ENCODE measurements at places on chromosomes 4 and X. TPM values are rescaled to one million over a fixed set of nuclear protein-coding genes. Genes with fewer than 3 reads are reported as not detected.

DNA sequence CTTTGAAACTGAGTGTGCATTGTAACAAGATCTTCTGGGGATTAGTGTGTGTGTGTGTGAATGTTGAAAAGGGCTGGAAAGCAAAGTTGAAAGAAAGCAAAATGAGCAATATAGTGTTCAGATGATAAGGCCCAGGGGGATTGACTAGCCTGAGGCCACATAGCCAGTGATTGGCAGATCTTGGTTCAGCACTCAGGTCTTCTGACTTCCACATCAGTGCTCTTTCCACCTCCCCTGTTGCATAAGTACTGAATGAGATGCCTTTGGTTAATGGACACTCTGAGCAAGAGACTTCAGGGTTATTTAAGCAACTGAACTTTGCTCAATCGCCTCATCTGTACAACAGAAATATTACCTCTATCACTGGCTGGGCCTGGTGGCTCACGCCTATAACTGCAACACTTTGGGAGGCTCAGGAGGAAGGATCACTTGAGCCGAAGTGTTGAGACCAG lies 120.4 kb downstream of the TMEM164 start:
- no peak for DNase-seq

DNA sequence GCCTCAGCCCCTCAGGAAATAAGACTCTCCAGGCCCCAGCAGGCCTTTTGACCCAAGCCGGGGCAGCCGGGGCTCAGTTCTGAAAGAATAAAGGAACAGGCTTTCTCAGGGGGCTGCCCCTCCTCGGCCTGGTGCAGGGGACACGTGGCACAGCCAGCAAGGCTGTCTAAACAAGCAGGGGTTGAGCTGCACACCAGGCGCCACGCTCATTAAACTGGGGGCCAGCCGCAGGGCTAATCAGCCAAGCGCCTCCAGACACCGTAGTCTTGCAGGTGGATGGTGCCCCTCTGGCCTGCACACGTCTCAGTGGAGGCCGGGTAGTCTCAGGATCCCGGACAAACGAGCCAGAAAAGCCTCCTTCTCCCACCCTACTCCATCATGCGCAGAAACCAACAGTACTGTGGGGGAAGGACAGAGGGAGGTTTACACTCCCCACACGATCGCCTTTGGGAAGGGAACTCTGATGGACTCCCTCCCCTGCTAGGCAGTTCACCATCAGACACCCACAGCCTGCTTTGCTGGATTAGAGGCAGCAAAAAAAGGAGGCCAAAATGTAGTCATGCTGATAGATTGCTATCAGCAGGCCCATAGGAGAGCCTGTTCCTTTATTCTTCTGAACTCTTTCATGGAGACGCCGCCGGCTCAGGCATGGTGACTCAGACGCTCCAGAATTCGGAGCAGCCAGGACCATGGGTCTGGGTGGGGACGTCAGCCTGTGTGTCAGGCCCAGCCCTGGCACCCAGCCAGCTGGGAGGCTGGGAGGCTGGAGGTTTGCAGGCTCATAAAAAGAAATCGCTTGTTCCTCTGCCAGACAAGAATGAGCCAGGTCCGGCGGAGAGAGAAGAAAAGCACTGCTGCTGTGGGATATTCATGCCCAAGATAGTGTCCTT lies 342.4 kb downstream of the BCOR start:
- DNase-seq: no peak

DNA sequence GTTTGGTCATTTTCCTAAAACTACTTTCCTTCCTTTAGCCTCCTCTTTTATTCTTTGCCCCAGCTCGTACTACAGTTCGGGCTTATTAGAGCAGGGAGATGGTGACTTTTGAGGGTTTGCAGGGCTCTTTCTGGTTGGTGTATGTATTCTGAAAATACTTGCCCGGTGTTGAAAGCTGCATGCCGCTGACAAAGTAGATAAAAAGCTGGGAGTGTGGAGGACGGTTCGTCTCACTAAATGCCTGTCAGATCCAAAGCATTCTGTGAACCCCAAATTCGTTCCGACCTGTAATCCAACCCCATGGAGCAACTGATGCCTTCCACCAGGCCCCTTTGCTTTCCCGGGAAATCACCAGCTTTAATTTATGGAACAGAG lies 19.2 kb downstream of the TRIM2 start:
- no peak for DNase-seq

DNA sequence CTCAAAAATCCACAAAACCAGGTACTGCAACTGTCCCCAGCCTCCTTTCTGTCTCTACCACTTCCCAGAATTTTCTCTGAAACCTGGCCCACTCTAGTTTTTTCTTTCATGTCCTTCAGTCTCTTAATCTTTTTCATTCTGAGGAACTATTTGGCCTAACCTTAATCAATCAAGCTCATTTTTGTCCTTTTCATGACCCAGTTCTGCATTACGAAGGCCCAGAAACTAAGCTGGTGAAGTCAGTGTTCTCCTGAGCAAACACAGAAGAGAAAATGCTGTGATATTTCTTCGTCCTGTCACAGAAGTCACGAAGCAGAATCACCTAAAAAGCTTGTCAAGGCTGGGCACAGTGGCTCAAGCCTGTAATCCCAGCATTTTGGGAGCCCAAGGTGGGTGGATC lies 131.7 kb upstream of the EDNRA start:
- no peak for DNase-seq

DNA sequence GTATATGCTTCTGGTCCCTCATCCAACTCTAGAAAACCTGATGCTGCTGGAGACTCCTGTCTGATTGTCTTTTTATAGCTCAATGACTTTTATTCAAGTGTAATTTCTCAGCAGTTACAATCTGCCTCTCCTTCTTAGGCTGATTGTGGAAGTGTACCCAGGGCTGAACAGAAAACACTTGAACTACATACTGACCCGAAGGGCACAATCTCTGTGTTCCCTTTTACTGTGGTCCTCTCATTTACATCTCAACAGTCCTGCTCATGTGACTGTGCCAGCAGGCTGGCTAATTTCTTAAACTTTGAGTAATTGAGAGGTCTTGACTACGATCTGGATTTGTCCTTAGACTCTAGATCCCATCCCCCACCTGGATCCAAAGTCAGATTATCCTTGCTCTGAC lies 863.4 kb downstream of the PDHA2 start:
- no peak for DNase-seq

GRCh38 chr4:146110871-146111485 lies 64.5 kb upstream of the LSM6 start:
- no peak for DNase-seq

DNA sequence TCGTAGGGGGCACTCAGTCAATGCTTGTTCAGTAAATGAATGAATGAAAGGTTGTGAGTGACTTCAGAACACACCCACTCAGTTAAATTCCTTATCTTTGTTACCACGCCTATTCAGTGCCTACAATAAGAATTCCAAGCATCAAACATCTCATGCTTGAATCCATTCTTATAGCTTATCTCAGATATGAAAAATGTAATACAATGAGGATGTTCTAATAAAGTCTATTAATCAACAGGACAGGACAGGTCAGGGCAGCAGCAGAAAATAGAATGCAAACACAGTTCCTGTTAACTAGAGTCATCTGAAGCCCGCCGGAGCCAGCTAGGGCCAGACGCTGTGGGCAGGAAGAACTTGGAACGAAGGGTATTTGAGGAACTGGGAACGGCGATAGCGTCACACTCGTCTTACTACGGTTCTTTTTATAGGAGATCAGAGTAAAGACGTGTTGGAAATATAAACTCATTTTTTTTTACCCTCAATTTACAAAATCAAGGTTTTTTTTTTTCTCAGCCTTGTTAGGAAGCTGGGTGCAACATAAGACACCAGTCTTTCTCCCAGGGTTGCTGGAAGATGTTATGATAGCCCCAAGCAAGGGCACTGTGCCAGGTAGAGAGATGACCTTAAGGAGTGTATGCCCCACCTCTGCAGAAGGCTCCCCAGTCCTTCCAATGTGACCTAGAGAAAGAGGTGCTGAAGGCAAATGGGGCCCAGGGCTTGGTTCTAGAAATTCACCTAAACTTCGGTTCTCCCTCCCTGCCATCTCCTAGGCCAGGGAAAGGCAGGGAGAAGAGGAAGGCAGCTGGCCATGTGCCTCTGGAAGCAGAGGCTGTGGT lies 48.3 kb downstream of the SEL1L3 start:
- no peak for DNase-seq

GRCh38 chr4:127410201-127410600 lies 222.6 kb upstream of the INTU start:
- DNase-seq: no peak

Gene USP17L18
- not detected for total RNA-seq

Gene RBM46
- total RNA-seq: 0.73 TPM

Gene SLC16A2
- 86.9 TPM for total RNA-seq

Gene RAB40AL
- total RNA-seq: not detected

Gene SULT1B1
- not detected for total RNA-seq

Gene PAGE5
- not detected for total RNA-seq

Gene CLTRN
- 2.7 TPM for total RNA-seq

Data from H7 (cell line).